ENCODE measurements at places on chromosomes 3 and 15.

DNA sequence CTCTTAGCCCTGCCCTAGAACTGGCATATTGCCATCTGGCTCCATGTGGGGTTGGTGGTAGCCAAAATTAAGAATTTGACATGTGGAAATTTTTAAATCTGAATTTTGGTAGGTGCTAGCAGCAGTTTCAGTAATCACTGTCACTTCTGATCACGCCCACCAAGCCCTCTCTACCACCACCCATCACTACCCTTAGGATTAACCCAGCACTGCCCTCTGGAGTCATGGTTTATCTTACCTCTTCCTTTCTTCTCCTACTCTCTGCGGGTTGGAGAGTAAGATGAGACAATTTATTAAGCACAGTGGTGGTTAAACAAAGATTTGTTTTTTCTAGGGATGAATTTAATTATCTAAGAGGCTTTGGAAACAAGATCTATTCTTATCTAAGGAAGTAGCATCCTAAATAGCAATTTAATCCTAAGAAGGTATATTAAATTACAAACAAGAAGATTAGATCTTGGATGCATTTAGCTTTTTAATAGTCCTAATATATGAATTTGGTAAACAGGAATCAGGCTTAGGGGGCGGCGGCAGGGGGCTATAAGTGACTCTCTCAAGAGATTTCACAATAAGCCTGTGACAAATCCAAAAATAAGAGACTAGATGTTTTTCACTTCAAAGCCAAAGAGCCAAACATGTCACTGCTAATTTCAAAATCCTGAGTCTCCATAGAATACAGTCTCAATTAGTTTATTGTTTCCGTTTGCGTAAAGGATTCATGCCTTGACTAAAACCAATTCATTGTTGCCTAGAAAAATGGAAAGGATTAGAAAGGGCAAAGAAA lies 498.4 kb upstream of the UBE2E2 start:
- DNase-seq, result no peak

DNA sequence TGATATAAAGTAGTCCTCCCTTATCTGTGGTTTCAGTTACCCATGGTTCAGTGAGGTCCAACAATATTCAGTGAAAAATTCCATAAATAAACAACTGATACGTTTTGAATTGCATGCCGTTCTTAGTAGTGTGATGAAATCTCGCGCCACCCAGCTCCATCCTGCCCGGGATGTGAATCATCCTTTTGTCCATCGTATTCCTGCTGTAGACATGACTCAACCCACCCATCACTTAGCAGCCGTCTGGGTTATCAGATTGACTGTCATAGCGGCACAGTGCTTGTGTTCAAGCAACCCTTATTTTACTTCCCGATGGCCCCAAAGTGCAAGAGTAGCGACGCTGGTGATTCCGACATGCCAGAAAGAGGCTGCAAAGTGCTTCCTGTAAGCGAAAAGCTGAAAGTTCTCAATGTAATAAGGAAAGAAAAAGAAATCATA lies 48.0 kb upstream of the MEX3B start:
- DNase-seq, result no peak

GRCh38 chr3:196419386-196419785 lies 12.8 kb downstream of the UBXN7 start:
- DNase-seq, result no peak

- no peak for DNase-seq
These were observed 272.4 kb downstream of the THRB start for GRCh38 chr3:24222165-24222805.

DNA sequence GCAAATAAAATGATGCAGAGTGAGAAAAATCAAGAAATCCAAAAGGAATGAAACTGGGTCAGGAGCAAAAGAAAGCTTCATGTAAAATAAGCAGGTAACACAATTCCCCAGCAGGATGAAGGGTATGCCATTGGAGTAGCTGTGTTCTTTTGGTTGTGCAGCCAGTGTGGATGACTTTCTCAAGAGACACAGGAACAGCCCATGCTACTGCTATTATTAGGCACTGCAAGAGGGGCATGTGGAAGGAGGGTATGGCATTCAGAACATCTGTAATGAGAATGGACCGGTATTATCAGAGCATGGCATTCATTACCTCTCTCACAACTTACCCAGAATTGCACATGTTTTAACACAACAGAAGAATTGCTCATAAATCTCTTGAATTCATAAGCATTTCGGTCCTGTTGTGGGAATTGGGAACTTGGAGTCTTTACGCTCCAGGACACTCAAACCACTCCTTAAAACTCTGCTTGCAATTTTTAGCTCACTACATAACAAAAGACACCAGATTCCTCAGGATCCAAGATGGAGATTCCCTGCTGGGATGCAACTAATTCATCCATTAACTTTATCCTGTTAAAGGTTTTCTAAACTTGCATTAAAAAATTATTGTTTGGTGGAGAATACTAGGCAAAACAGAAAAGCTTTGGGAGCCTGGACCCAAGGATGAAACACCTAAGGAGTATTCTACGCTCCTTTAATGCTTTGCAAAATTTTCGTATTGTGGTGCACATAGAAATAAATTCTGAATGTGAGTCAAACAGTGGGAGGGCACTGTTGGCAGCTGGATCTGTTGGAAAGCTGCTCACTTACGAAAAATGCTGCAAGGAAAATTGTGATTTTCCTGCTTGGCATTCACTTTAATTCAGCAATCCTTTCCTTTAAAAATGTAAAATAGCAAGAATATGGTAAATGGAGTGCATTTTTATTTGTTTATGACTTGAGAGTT lies 34.6 kb upstream of the CDIN1 start:
- no peak for DNase-seq

DNA sequence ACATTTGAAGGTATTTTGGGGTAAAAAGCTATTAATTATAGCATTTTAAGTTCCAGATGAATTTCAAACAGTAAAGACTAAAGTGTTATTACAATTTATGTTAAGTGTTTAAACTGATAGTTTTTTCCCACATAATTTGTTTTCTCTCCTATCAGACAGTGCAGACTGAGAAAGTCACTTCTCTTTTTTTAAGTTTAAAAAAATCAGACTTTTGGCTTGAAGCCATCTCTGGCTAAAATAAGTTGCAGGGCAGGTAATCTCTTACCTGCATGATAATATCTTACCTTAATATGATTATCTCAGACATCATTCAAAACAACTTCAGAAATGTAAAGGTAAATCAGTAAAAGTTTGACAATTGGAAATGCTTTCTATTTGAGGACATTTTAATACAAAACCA lies 21.5 kb upstream of the RAB6B start:
- no peak for DNase-seq

GRCh38 chr3:99686955-99687612 lies 48.7 kb downstream of the COL8A1 start:
- no peak for DNase-seq

DNA sequence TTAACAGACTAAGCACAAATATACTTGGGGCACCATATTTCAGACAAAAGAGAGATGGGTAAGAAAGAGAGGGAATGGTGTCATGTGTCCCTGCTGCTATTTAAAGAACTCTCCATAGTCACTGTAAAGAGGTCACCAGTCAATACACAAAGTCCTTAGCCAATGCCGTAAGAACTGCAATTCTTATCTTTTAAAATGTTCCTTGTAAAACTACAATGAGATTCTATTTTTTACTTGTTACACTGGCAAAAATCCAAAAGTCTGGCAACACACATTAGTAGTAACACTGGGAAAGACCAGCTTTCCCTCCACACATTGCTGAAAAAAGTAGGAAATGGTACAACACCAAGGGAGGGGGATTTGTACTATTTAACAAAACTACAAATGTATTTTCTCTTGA lies 189.4 kb downstream of the TBC1D5 start:
- no peak for DNase-seq

All from stimulated activated CD4-positive, alpha-beta T cell treated with anti-CD3 and anti-CD28 coated beads, TNF-alpha, amount 100 ng/mL, for 24 hours (primary cell).